Activated CD8-positive, alpha-beta memory T cell treated with anti-CD3 and anti-CD28 coated beads for 1 hour (primary cell): ENCODE measurements at places on chromosomes 7 and 10.

DNA sequence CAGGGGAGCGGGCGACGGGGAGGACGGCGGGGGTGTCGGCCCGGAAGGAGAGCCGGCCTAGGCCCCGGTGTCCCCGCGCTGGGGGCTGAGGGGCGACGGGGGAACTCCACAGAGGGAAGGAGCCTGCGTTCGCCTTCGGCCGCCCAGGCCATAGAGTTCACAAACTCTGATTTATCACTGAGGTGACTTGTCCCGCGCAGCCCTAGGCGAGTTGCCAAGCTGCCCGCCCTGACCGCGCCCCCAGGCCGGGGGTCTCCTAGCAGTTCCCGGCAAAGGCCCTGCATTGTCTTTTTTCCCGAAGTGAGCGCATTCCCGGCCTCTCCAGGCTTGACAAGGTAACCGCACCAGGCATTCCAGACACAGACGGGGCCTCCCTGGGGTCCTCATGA is 2.9 kb upstream of the NKX6-2 start:
- DNase-seq: no peak

GRCh38 chr10:13969118-13969791 is 361.5 kb downstream of the FRMD4A start:
- no peak for DNase-seq

- no peak for DNase-seq
These were observed 110.8 kb downstream of the TMEM178B start for GRCh38 chr7:141184532-141185190.

- DNase-seq: no peak
These were observed 551.7 kb upstream of the LRRN3 start for GRCh38 chr7:110539216-110539615.

DNA sequence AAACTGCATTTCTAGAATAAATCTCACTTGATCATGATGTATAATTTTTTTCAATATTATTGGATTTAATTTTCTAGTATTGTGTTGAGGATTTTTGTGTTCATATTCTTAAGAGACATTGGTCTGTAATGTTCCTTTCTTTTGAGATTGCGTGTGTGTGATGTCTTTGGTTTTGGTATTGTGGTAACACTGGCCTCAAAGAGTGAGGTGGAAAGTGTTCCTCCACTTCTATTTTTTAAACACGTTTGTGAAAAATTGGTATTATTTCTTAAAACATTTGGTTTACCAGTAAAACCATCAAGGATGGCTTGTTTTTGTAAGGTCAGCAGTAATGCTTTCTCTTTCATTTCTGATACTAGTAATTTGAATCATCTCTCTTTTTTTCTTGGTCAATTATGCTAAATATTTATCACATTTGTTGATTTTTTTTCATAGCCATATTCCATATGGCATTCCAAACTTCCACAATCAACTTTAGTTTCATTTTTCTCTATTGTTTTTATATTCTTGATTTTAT is 290.2 kb upstream of the CDC14C start:
- no peak for DNase-seq

DNA sequence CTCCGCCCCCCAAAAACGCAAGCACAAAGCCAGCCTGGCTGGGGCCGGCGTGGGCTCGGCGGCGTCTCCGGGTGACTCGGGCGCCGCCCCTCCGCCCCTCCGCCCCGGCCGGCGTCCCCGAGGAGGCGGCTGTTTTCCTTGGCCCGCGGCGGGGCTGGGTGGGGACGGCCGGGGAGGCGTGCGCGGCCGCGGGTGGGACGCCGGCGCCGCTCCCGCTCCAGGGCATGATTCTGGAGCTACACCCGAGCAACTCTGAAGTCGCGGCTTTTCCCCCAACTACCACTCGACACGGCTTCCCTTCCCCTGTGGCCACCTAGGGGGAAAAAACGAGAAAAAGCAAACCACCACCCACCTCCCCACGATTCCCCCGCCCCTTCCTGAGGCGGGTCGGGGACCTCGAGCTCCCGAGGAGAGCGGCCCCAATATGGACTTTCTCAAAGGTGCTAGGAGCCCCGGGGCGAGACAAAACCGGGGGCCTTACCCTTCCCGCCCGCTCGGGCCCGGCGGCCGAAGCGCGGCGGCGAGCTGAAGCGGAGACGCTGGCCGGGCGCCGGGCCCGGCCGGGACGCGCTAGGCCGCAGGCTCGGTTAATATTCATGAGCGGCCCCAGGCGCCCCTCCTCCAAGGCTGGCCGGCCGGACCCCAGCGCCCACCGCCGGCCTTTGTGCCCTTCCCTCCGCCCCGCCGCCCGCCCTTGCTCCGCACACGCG is 856 bp downstream of the ARHGAP21 start:
- no peak for DNase-seq

DNA sequence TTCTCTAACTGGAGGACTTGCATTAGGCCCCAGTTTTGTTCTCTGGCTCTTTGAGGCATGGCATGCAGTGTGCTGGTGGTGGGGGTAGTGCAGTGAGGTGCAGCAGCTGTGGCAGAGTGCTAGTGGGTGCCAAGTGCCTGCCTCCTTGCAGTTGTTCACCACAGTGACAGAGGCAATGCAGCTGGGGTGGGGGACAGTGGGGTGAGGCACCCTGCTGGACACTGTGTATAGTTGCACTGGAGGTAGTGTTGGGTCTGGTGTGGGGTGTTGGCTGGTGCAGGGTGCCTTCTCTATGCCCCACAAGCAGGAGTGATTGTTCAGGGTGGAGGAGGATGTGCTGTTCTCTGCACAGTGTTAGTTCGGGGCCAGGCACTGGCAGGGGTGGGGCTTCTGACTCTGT is 21.7 kb upstream of the KEL start:
- DNase-seq: no peak

DNA sequence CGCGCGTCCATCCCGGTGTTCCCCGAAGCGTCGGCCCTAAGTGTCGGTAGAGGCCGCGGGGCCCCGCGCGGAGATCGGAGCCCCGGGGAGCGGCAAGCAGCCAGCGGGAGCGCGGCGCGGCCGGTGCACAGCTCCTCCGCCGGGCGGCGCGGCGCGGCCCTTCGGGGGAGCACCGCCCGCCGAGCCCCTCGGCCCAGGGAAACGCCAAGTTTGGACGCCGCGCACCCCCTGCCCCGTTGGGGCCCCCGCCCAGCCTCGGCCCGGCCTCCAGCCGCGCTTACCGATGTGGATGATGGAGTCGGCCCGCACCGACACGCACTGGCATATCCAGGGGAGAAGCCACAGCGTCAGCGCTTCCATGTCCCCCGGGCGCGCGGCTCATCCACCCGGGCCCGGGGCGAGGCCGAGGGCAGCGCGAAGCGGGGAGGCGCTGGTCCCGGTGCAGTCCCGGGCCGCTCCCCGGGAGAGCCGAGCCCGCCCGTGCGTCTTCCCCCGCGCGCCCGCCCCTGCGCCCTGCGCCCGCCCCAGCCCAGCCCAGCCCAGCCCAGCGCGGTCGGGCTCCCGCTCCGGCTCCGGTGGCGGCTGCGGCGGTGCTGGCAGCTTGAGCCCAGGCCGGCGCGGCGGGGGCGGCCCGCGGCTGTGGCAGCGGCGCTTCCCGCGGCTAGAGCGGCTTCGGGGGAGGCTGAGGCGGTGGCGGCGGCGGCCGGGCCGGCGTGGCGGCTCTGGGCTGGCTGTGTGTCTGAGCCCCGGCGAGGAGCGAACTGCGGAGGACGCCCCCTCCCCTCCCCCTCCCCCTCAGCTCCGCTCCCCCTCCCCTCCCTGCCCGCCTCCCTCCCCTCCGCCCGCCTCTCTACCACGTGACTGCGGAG is at the start of gene GRID1:
GRID1 (minus strand) TSS at position 763 of the 869 bp plus-strand sequence.
- no peak for DNase-seq

DNA sequence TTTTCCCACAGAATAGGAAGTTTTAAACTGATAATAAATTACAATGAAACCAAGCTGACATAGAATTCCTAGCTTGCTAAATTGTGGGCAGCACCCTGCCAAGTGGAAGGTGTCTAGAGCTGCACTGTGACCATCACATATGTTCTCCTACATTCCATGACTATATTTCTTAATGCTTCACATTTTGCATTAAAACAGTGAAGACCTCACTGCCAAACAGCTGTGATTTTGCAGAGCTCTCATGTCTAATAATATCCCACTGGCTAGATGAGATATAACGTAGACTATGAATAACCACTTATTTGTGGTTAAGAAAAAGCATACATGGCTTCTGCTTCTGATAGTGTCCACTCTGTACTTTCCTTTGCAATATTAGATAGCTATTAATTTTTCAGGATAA is 228.3 kb upstream of the TEX47 start:
- no peak for DNase-seq

- no peak for DNase-seq
These were observed 266.1 kb downstream of the PRPF18 start for GRCh38 chr10:13852872-13853271.

DNA sequence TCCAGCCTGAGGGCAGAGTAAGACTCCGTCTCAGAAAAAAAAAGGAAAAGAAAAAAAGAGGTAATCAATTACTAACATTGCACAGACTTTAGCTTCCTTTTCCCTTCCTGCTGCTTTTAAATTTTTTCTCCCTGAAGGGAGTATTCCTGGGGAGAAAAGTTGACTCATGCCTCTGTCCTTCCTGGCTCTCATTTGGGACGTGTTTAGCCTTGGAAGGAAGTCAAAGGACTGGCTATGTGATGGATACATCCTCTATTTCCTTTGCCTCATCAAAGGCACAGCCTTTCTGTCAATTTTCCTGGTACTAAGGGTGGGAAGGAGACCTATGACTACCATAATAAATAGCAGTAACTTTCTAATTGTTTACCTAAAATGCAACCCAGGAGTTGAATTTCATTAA is 77.6 kb downstream of the ITGA8 start:
- DNase-seq: no peak
